Right ventricle myocardium superior (tissue), 1 donor: ENCODE measurements at places on chromosomes 4 and X. TPM values are rescaled to one million over a fixed set of nuclear protein-coding genes. Genes with fewer than 3 reads are reported as not detected.

PFKFB1 gene
- 0.16 TPM for total RNA-seq

CNKSR2 gene
- total RNA-seq, result 0.51 TPM

ARSD gene
- 5.4 TPM for total RNA-seq

IL2 gene
- not detected for total RNA-seq

DNA sequence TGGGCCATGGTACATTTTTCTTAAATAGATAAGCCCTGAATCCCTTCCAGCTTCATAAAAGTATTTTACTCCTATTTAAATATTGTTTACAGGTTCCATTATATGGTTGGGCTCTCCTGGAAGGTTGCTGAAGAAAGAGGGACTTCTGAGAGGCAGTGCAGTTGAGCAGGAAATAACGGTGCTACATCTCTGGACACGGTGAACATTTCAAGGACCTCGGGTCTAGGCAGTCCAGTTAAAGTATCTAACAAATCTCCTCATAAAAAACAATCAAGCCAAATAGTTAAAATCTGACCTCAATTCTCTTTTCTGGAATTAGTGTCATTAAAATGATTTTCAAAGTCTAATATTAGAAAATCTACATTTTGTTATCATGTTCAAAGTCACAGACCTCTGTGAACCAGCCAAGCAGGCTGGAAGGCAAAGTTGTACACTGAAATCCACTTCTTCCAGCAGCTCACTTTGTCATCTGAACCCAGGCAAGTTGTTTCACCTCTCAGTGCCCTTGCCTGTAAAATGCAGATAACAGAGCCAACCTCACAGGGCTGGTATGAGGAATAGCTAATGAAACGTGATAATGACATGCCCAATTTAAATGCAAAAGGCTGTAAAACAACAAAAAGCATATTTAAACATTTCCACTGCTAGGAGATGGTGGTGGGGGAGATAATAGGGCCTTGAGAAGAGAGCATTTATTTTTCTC, 267.0 kb upstream of the KLF3 start:
- no peak for DNase-seq

DNA sequence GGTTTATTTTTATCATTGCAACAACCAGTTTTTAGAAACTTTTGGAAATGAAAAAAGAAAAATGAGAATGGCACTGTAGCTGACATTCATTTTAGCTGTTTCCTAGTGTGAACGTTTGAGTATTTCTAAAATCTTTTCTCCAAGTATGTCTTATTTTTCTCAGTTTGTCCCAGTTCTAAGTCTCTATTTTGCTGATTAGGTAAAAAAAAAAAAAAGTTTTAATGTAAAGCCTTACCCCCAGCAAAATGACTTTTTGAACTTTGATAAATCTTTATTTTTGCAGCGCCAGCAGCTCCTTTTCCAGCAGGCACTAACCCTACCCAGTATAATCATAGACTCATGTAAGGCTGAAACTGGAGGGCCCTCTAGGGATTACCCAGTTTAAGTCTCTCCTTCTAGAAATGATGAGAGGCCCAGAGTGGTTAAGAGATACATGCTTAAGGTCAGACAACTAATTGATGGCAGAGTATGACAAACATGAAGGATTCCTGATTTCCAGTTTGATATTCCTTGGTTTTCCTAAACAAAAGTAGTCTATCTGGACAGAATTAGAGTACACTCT, 84.3 kb upstream of the SLC4A4 start:
- no peak for DNase-seq

DNA sequence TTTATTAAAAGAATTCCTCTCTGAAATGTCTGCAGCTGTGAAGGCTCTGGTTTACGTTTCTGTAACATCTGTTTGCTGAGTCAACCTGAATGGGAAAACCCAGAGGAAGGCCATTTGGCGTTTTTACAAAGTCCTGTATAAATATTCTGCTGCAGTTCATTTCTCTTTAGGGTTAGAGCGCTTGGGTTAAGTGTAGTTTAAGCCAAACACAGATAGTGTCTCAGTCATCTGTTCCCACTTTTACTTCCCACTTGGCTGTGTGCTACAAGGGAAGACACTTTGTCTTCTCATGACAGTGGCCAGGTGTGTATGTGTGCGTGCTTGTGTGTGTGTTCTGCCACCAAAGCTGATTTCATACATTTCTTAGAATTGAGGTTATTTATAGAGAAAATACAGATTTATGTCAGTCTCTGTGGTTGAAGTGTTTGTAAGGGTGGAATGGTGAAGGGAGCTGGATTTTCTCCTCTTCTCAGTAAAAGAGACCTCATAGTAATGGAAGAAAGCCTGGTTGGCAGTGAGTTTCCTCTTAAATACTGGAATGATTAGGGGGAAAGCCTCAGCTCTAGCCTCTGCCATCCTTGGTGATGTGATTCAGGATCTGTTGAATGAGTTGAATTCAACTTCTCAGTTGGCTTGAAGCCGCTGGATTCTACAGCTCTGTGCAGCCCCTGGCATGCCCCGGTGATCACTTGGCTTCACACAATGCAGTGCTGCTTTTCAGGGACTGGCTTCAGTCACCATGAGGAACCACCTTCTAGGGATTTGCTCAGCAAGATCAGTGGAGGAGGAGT, 50.6 kb downstream of the JADE1 start:
- no peak for DNase-seq

DNA sequence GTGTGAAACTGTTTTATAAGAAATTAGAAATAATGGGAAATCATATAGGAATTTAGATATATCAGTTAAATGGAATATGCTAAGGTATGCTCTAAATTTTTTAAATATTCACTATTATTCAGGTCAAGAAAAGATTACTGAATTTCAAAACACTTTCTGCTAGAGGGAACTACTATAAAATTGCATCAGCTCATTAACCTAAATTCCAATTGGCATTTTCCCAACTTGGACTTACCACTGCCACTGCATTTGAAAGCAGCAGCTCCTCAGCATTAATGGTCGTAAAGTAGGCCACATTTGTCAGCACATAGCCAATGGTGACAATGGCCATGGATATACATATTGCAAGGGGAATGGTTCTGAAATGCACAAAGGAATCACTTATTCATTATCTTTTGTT, 57.3 kb downstream of the SLC7A11 start:
- no peak for DNase-seq
